ENCODE measurements at places on chromosomes 2 and 18.
A peak's percentile ranks its signal among the peaks of the same experiment; 100 is the strongest.

- no peaks in the 10 kb centered on the region for H3K4me1 ChIP-seq
- no peak overlapping the region for H3K27ac ChIP-seq
- DNase-seq = no peak
- H3K4me3 ChIP-seq = no peak overlapping the region
These were observed 60.5 kb downstream of the HK2 start for GRCh38 chr2:74894272-74894981.

DNA sequence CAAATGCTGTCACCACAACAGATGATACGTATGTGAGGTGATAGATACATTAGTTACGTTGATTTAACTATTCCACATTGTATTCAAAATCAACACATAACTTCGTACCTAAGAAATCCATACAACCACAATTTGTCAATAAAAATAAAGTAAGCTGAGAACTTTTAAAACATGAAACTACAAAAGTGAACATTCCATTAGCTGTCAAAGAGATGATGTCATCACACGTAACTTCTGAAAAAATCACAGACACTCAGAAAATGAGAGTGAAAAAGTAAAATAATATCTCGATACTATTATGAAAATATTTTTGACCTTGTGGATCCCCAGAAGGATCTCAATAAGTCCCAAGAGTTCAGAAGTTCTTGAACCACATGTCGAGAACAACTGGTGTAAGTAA, 161.6 kb upstream of the GALNT13 start:
- no peaks in the 10 kb centered on the region for H3K4me1 ChIP-seq
- H3K27me3 ChIP-seq = no peaks in the 10 kb centered on the region
- DNase-seq = no peak
- H3K4me3 ChIP-seq = no peak overlapping the region
- H3K27ac ChIP-seq = no peak overlapping the region

GRCh38 chr2:9714630-9715214, 83.9 kb upstream of the YWHAQ start:
- H3K36me3 ChIP-seq = no peaks in the 10 kb centered on the region
- H3K27ac ChIP-seq = no peak overlapping the region
- no peak for DNase-seq
- H3K27me3 ChIP-seq = no peaks in the 10 kb centered on the region
- no peak overlapping the region for H3K4me3 ChIP-seq
- no peaks in the 10 kb centered on the region for H3K4me1 ChIP-seq

DNA sequence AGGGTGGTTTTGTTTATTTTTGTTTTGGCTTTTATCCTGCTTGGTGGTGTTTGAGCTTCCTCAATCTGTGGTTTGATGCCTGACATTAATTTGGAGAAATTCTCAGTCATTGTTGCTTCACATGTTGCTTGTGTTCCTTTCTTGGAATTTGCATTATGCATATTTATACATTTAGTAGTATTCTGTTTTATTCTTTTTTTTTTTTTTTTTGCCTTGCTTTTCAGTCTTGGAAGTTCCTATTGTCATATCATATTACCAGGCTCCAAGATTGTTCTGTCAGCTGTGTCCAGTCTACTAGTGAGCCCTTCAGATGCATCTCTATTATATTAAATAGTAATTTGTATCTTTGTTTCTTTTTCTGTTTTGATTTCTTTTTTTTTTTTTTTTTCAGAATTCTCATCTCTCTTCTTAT, 77.0 kb downstream of the EPC2 start:
- H3K27ac ChIP-seq = no peak overlapping the region
- no peak for DNase-seq
- no peak overlapping the region for H3K4me3 ChIP-seq
- H3K4me1 ChIP-seq = no peaks in the 10 kb centered on the region

DNA sequence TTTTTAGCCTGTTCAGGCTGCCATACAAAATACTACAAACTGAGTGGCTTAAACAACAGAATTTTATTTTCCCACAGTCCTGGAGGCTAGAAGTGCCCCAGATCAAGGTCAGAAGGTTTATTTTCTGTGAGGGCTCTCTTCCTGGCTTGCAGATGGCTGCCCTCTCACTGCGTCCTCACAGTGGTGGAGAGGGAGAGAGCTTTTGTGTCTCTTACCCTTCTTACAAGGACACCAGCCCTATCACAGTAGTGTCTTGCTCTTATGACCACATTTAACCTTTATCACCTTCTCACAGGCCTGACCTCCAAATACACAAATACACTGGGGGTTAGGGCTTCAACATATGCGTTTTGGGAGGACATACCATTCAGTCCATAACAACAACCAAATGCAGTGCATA, 11.7 kb downstream of the WDR7 start:
- no peaks in the 10 kb centered on the region for H3K36me3 ChIP-seq
- H3K27ac ChIP-seq = no peak overlapping the region
- H3K27me3 ChIP-seq = no peaks in the 10 kb centered on the region
- H3K4me3 ChIP-seq = no peak overlapping the region
- DNase-seq = no peak
- H3K4me1 ChIP-seq = no peaks in the 10 kb centered on the region

GRCh38 chr2:23926290-23926749, 603 bp downstream of the ATAD2B start:
- H3K27me3 ChIP-seq = no peaks in the 10 kb centered on the region
- H3K36me3 ChIP-seq = no peaks in the 10 kb centered on the region
- DNase-seq = no peak
- peak overlapping the region; percentile 78 for H3K4me3 ChIP-seq

DNA sequence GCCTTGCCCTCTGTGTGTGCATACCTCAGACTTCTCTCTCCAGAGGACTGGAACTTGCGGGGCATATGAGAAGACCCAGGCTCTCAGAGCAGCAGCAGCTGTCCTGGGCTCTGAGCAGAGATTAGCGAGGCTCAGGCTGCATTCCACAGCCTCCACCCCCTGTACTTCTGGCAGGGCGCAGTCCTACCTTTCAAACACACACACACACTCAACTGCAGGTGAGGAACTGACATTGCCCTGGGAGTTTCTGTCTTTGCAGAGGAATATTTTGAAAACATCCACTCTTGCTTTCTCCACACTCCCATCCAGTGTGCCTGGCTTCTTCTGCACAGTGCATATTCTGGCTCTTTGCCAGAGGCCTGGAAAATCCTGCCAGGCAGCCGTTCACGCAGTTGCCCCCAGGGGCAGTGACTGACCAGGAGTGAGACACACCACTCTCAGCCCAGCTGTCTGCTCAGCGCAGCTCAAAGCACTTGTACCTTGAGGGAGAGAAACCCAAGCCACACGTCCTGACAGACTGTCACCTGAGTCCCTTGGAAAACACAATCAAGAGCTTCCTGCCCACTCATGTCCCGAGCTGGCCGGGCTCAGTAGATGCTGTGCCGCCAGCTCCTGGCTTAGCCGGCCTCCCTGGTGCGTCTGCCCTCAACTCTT, 460.8 kb downstream of the RNF144A start:
- no peak overlapping the region for H3K4me3 ChIP-seq
- peak; percentile 5 for DNase-seq
- H3K27ac ChIP-seq = no peak overlapping the region
- H3K4me1 ChIP-seq = no peaks in the 10 kb centered on the region
- H3K36me3 ChIP-seq = no peaks in the 10 kb centered on the region
- H3K27me3 ChIP-seq = no peaks in the 10 kb centered on the region

DNA sequence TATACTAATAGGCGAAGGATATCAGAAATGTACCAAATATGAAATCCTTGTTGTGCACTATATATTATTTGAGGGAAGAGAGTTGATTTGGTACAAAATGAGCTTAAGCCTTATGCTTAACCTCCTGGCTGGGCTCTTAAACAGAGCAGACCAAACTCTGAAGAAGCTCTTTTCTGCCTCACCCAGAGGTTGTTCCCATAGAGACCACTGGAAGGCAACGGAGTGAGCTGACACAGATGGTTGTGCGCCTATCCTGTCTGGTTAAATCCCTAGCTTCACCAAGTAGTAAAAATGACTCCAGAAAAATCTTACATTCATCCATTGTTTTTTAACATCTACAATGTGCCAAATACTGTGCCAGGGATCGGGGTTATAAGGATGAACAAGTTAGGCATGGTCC, 55.9 kb upstream of the NOL4 start:
- H3K27me3 ChIP-seq = no peaks in the 10 kb centered on the region
- no peak for DNase-seq
- H3K4me1 ChIP-seq = no peaks in the 10 kb centered on the region
- no peak overlapping the region for H3K4me3 ChIP-seq
- no peak overlapping the region for H3K27ac ChIP-seq

DNA sequence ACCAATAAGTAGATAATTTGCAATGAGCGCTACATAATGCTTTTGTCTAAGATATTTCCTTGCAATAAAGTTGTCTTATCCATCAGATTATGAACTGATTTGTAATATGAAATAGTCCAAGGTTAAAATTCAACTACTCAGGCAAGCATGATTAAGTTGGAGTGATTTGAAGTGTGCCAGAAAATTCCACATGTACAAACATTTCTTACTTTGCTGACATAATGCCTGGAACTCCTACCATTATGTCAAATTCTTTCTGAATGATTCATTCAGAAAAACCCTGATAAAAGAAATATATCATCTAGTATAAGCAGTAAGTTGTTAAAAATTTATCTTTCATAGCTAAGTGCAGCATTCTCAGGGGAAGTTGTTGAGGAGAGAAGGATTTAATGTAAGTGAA, 87.3 kb downstream of the CBLN2 start:
- H3K4me1 ChIP-seq = no peaks in the 10 kb centered on the region
- H3K27ac ChIP-seq = no peak overlapping the region
- no peak overlapping the region for H3K4me3 ChIP-seq
- H3K36me3 ChIP-seq = no peaks in the 10 kb centered on the region

DNA sequence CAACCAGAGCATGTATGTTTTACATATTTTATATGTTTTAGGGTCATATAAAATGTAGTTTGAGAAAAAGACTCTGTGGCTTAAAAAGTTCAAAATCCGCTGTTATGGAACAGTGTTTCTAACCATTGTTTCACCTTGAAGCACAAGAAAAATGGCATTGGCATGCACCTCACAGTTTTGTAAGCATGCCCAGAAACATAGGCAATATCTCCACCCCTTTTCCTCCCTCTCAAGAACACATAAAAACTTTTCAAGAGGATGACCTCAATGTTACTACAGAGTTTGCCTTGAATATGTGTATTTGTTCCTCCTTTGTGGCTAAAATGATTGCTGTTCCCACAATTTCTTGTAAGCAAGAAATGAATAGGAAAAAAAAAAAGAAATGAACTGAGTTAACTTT, 29.3 kb upstream of the SLC40A1 start:
- no peaks in the 10 kb centered on the region for H3K27me3 ChIP-seq
- H3K4me3 ChIP-seq = no peak overlapping the region
- no peak overlapping the region for H3K27ac ChIP-seq
- H3K4me1 ChIP-seq = no peaks in the 10 kb centered on the region
- H3K36me3 ChIP-seq = no peaks in the 10 kb centered on the region

GRCh38 chr2:228916416-228917090, 354.5 kb downstream of the PID1 start:
- DNase-seq = no peak
- no peak overlapping the region for H3K4me3 ChIP-seq
- no peaks in the 10 kb centered on the region for H3K27me3 ChIP-seq
- H3K27ac ChIP-seq = no peak overlapping the region
- no peaks in the 10 kb centered on the region for H3K4me1 ChIP-seq

DNA sequence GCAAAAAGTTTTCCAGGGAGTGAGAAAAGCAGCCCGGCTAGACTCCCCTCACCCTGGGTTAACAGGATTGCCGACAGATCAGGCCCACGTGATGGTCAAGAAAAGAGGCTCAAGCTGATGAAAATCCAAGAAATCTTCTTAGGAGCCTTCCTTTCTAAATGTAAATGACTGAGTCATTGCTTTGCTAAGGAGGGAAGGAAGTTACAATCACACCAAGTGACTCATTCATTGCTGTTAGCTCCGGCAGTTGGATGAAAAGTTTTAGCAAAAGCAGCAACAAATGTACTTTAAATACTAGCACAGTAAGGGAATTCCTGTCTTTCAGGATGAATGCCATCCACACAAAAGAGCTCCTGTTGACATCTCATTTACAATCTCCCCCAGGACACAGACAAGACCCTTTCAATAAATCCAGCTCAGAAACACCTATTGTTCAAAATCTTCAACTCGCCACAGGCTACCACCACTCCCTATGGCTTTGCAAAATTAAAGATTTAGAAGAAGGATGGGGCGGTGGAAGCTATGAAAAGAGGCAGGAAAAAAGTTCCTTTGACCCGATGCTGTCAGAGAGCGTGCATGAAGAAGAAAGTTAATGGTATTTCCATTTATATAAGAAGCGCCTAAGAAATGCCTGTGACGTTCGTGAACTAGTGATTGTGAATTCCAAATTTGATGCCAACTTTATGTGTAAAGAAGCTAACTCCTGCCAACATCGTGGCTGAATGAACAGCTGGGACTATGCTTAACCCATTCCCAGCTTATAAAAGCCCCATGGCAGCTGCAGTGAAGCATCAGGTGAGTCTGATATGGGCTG, 153.7 kb downstream of the TGIF1 start:
- peak; percentile 53 for DNase-seq
- H3K27me3 ChIP-seq = no peaks in the 10 kb centered on the region
- H3K36me3 ChIP-seq = no peaks in the 10 kb centered on the region
- peaks cover 20% of the 10 kb centered on the region for H3K4me1 ChIP-seq
- peak overlapping the region; percentile 24 for H3K4me3 ChIP-seq
- peak overlapping the region; percentile 88 for H3K27ac ChIP-seq

DNA sequence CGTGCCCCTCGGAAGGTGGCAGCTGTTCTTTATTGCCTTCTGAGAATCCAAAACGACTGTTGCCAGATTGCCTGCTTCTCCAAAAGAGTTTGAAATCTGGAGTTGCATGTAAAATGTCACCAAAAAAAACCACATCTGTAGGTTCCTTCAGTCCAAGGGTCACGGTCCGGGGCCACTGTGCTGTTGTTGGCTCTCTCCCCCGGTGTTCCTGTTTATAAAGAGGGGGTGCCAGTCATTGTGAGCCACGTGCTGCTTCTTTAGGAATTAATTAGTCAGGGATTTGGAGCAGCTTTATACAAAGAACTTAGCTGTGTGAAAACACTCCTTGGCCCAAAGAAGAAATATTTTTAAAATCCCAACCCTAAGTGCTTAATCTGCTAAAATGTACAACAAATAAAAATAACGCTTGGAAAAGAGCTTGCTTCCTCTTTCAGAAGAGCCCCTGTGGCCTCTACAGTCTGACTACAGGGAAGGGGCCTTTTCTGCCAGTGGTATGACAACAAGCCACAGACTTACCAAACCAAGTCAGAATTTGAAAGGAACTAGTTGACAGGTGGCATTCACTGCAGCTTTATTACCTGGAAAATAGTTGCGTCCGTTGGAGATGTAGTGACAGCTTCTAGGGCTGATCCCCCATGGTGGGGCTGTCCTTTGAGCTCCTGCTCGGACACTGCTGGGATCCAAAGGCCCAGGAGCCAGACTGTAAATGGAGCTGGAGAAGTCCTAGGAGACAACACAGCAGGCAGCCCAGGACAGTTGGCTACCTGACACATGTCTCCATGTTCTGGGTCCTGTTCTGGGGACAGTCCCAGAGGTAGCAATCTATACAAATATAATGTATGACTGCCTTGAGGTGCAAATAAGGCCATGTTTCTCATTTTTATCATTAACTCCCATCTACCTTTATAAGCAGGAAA, 84.5 kb upstream of the SLC1A4 start:
- H3K4me1 ChIP-seq = no peaks in the 10 kb centered on the region
- H3K27ac ChIP-seq = no peak overlapping the region
- no peak for DNase-seq
- H3K27me3 ChIP-seq = no peaks in the 10 kb centered on the region
- no peaks in the 10 kb centered on the region for H3K36me3 ChIP-seq
- no peak overlapping the region for H3K4me3 ChIP-seq

GRCh38 chr2:215034154-215034553, 104.3 kb downstream of the ABCA12 start:
- no peaks in the 10 kb centered on the region for H3K36me3 ChIP-seq
- DNase-seq = no peak
- no peaks in the 10 kb centered on the region for H3K27me3 ChIP-seq
- no peak overlapping the region for H3K27ac ChIP-seq
- H3K4me3 ChIP-seq = no peak overlapping the region
- no peaks in the 10 kb centered on the region for H3K4me1 ChIP-seq
